ENCODE measurements at places on chromosomes 12 and 14. TPM values are rescaled to one million over a fixed set of nuclear protein-coding genes. Genes with fewer than 3 reads are reported as not detected.

- peak overlapping the region; percentile 62 for H3K27ac ChIP-seq
- no peaks in the 10 kb centered on the region for H3K27me3 ChIP-seq
- DNase-seq: no peak
These were observed 83.8 kb upstream of the PIWIL1 start for GRCh38 chr12:130253866-130254265.

DNA sequence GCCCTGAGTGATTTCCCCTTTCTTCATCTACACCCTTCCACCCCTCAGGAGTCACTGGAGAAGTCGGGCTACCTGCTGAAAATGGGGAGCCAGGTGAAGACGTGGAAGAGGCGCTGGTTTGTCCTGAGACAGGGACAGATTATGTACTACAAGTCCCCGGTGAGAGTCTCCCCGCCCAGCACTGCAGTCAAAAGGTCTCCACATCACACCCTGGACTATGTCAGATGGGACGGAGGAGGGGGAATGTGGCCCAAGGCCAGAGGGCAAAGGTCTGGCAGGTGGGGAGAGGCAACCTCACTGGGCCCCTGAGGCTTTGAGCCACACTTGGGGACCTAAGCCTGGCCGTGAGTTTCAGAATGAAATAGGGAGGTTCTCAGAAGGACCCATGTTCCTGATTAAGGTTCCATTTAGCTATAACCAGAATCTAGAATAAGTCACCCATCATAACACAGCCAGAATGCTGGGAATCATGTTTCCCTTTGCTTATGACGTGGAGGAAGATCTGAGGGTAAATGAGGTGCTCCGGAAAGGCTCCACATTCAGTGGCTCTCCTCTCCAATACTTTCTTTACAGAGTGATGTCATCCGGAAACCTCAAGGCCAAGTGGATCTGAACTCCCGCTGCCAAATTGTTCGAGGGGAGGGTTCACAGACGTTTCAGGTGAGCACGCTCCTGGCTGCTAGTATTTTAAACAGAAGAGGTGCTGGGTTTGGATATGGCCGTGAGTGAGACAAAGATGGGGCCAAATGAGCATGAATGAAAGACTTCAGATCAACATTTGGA, 26.6 kb downstream of the PIGH start:
- peak; percentile 47 for DNase-seq
- H3K27ac ChIP-seq: no peak overlapping the region
- H3K27me3 ChIP-seq: no peaks in the 10 kb centered on the region
- no peak overlapping the region for H3K4me3 ChIP-seq

- H3K4me1 ChIP-seq: no peaks in the 10 kb centered on the region
- no peak overlapping the region for H3K4me3 ChIP-seq
- H3K36me3 ChIP-seq: no peaks in the 10 kb centered on the region
- peak; percentile 23 for DNase-seq
These were observed 31.7 kb downstream of the TNFAIP2 start for GRCh38 chr14:103155010-103155409.

DNA sequence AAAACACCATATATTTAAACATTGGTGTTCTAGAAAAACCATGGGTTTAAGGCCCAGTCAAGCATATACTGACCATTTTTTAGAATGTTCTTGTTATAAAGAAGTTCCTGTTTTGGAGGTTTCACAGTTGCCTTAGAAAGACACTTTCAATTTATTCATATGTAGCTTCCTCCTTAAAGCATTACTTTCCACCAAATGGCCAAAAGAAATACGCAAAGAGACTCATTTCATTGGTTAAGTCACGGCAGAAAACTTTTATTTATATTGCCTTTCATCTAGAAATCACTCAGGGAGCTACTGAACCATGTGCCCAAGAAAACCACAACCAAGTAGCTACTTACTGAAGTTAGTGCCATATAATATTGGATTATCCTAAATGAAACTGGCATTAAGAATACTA, 40.0 kb downstream of the MYBPC1 start:
- no peak for DNase-seq
- no peaks in the 10 kb centered on the region for H3K36me3 ChIP-seq
- H3K4me1 ChIP-seq: no peaks in the 10 kb centered on the region

DNA sequence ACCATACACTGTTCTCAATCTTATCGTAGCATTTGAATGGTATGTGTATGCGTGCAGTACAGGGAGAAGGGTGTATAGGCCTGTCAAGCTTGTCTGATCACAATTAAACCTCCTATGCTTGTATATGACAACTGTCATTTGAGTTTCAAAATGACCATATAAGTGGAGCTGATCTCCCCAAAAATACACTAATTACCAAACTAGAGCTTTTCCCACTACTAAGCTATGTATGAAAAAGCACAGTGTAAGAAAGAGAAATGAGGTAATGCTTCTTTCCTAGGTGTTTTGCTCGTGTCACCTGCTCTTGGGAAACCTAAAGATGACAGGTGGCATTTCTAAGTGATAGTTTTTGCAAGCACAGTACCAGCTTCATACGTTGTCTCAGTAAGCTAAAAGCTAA, 1.1 kb upstream of the STK38L start:
- H3K4me3 ChIP-seq: no peak overlapping the region
- H3K36me3 ChIP-seq: no peaks in the 10 kb centered on the region
- no peaks in the 10 kb centered on the region for H3K4me1 ChIP-seq
- no peak overlapping the region for H3K27ac ChIP-seq

GRCh38 chr12:112096667-112097066, 11.9 kb downstream of the NAA25 start:
- no peak for DNase-seq
- H3K27me3 ChIP-seq: no peaks in the 10 kb centered on the region
- no peak overlapping the region for H3K27ac ChIP-seq
- no peaks in the 10 kb centered on the region for H3K4me1 ChIP-seq
- H3K36me3 ChIP-seq: no peaks in the 10 kb centered on the region
- H3K4me3 ChIP-seq: no peak overlapping the region

DNA sequence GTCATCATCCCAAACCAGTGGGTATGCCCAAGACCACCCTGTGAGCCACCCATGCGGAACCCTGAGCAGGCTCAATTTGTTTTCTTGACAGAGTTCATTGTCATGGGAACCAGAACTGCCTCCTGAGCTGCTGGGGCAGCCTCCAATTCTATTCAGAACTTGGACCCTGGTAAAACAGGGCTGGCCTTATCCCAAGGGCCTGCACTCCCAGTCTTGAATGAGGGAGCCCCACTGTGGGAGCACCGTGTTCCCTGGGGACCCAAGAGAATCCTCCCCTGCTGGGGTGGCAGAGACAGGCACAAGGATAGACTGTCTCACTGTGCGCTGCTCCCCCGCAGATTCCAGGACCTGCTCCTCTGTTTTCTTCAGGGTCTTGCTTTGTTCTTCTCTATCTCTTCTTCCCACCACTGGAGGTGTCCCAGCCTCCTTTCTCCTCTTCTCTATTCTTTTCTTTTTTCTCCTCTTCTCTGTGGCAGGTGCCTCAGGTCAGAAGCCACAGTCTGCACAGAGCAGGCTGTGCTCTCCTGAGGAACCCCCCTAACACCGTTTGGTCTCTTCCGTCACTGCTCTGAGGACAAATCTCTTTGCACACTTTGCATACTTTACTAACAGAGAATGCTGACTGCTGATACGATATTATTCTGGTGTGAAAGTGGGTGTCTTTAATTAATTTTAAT, 31.2 kb upstream of the CHPT1 start:
- DNase-seq: no peak
- H3K4me3 ChIP-seq: no peak overlapping the region
- no peak overlapping the region for H3K27ac ChIP-seq

DNA sequence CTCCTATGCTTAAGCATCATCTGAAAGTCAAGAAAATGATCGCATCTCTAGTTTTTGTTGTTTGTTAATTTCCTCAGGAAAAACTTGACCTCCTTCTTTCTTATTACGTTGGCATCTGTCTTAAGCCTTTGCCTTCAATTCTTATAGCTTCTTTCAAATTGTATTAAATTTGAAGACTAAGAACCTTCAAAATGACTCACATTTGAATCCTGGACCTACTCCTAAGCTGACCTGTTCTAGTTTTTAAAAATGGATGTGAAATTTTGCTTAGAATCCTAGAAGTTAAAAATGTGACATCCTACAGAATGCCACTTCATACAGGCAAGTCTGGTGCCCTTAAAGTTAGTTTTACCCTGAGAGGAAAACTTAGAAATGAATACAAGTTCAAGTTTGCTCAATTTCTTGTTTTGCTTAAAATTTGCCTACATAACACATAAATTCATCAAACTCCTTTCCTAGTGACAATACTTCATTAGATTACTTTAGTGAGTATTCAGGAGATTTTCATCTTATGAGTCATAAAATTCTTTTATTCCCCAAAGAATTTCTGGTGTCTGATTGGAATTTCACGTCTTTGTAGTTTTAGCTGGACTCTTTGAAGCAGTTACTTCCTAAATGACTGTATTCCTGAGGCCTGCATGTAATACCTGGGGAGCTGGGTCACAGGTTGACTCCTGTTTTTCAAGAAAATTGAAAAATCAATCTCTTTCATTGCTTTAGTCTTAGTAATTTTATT, 152.3 kb downstream of the MSRB3 start:
- no peak overlapping the region for H3K4me3 ChIP-seq
- H3K4me1 ChIP-seq: no peaks in the 10 kb centered on the region
- H3K27ac ChIP-seq: no peak overlapping the region
- no peaks in the 10 kb centered on the region for H3K36me3 ChIP-seq

GRCh38 chr12:4256043-4256826, 17.3 kb upstream of the CCND2 start:
- no peak overlapping the region for H3K4me3 ChIP-seq
- no peak for DNase-seq
- no peaks in the 10 kb centered on the region for H3K27me3 ChIP-seq

PMCH gene
- not detected for total RNA-seq

GRCh38 chr14:79467835-79468234, 743.5 kb downstream of the DIO2 start:
- no peak for DNase-seq
- H3K36me3 ChIP-seq: no peaks in the 10 kb centered on the region
- no peak overlapping the region for H3K4me3 ChIP-seq

OR6C4 gene
- not detected for total RNA-seq

TC2N gene
- total RNA-seq: 96.5 TPM

- no peaks in the 10 kb centered on the region for H3K27me3 ChIP-seq
- no peaks in the 10 kb centered on the region for H3K4me1 ChIP-seq
- no peak for DNase-seq
- no peak overlapping the region for H3K27ac ChIP-seq
- no peak overlapping the region for H3K4me3 ChIP-seq
These were observed 85.4 kb downstream of the CRACR2A start for GRCh38 chr12:3667485-3667884.

PRICKLE1 gene
- total RNA-seq: 3.2 TPM

PRH1 gene
- total RNA-seq: 6.7 TPM

DNA sequence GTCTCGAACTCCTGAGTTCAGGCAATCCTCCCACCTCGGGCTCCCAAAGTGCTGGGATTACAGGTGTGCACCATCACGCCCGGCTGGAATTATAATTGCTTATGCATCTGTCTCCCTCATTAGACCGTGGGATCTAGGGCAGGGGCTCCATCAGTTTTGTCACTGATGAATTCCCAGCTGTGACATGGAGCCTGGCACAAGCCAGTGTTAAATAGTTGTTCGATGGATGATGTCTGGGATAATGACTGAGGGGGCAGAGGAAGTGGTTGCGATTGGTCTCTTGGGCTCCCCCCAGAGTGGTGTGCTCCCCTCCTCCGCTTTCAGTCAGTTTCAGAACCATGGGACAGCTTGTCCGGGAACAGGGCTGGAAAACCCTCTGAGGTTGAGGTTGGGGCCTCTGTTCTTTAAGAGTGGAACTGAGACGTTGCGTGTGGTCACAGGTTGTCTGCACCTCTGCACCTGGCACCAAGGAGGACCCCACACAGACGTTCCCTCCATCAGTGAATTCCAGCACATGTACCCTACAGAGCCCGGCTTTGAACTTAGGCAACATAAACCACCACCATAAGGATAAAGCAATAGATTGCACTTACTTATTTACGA, 30.8 kb upstream of the BATF start:
- H3K4me3 ChIP-seq: no peak overlapping the region
- H3K36me3 ChIP-seq: no peaks in the 10 kb centered on the region
- H3K27me3 ChIP-seq: no peaks in the 10 kb centered on the region
- no peak for DNase-seq
- no peak overlapping the region for H3K27ac ChIP-seq

DNA sequence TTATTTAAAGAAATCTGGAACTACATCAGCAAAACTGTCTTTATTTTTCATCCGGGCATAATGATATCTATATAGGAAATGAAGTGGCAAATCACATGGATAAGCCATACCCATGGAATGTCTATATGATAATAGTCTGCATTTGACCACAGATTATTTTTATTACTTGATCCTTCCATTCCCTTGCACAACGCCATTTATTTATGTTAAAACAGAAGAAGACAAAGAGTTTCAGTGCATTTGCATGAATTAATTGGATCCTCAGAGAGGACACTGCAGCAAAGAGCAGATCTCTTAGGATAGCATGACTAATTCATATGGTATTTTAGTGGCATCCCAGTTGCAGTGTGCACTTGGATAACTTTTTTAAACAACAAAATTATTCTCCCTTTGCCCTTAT, 345.0 kb downstream of the CCDC91 start:
- H3K27me3 ChIP-seq: no peaks in the 10 kb centered on the region
- H3K27ac ChIP-seq: no peak overlapping the region
- H3K4me1 ChIP-seq: no peaks in the 10 kb centered on the region
- no peaks in the 10 kb centered on the region for H3K36me3 ChIP-seq
- no peak overlapping the region for H3K4me3 ChIP-seq

GPR33 gene
- total RNA-seq: not detected

DNA sequence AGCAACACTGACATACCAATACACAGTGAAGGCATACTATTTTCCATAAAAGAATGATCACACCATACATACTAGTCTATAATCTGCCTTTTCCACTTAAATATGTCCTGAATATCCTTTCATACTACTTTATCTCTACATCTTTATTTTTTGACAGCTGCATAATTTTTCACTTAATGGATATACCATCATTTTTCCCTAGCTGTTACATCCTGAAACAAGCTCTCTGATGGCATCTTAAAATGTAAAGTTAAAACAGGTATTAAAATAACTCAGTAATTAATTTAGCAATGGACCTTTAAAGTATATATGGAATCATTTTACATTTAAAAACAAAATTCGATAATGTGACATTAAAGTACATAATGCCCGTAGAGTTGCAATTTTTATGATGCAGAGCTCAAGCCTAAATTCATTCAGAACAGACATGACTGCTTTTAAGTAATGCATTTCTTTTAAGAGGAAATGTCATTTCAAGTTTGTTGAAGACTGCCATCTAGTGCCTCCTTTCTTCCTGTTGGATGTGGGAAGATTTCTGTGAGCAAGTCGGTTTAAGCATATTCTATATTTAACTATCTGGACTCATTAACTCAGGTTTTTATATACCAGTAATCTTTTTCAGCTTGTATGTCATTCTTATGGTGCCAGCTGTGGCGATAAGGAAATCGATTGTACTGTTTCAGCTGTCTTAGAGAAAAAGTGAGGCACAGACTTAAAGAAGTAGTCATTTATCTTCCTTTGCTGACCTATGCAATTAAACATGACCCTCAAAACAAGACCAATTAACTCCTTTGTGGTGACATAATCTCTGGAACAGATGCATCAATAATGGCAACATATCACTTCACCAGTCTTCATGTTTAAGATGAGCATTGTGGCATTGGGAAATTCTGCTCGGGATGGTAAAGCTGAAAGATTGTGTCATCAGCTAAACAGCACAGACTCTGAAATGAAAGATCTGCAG, 20.3 kb downstream of the PRICKLE1 start:
- peak overlapping the region; percentile 67 for H3K27ac ChIP-seq
- no peak for DNase-seq
- H3K27me3 ChIP-seq: no peaks in the 10 kb centered on the region
- H3K36me3 ChIP-seq: no peaks in the 10 kb centered on the region

- H3K36me3 ChIP-seq: no peaks in the 10 kb centered on the region
- H3K4me1 ChIP-seq: no peaks in the 10 kb centered on the region
- DNase-seq: no peak
- no peak overlapping the region for H3K4me3 ChIP-seq
- H3K27me3 ChIP-seq: no peaks in the 10 kb centered on the region
These were observed 232.0 kb downstream of the GRIN2B start for GRCh38 chr12:13749389-13749788.
